Stimulated activated CD4-positive, alpha-beta T cell treated with anti-CD3 and anti-CD28 coated beads, Interleukin-2, amount 100 ng/mL, for 48 hours (primary cell): ENCODE measurements at places on chromosomes 1 and 21.
A peak's percentile ranks its signal among the peaks of the same experiment; 100 is the strongest.

DNA sequence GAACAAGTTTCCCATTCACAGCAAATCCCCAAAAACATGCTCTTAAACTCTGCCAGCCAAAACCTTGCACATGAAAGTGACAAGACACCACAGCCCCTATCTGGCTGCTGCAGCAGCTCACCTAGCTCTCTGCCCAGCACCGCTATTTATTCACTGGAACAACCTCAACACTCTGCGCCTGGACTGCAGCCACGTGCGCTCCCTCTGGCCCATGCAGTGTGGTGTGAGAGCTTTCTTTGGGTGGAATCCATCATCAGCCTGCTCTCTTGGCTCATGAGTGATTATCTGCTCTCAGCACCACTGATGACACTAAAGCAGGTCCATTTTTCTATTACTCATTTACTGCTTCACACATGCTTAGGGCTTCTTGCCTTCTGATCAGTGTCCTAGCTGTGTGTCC lies 11.4 kb downstream of the KCNJ6 start:
- DNase-seq, result no peak

DNA sequence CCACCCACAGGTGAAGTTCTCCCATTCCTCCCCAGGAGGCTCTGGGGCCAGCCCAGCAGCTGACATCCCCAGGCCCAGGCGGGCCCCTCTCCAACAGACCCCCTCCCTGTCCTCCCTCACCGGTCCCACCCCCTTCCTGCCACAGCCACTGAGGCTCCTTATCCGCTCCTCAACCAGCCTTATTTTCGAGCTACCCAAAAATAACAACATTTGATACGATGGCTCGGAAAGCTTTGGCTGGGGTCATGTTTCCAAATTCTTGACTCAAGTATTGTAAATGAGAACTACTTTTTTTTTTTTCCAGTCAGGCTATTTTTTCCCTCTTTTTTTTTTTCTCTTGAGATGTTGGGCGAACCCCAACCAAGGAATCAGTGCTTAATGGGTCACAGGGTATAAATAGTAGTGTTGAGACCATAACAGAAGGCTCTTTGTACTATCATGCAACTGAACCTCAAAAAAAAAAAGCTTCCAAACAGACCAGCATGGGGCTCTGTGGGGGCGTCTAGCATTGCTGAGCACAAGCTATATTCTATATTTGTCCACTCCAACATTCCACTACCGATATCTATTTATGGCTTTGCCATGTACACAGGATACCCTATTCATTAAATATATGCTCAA lies 27.2 kb downstream of the IRF2BP2 start:
- DNase-seq, result no peak

DNA sequence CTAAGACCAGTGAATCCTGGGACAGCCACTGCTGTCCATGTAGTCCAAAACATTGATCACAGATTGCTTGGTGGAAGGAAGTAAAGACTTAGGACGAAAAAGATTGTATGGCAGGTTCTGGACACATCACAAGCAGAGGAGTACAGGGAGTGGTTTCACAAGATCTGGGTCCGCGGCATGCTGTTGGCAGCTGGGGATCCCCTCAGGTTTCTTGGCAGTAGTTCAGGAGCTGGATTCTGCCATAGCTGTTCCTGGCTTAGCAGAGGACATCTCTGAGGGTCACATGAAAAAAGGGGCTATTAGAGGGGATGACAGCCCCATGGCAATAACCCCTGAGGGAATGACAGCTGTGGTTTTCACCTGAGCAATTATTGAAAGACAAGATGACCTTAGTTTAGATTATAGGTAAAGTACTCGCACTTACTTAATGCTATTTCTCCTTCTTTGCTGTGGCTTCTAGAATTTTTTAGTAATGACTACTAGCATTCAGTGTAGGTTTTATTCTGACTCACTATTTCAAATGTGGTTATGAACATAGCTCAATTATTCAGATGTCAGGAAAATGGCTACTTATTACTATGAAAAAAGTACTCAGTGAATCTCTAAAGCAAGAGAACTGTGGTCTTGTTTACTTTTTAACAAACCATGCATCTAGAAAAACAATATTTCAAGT lies 8.2 kb downstream of the KRTAP27-1 start:
- DNase-seq, result no peak

- no peak for DNase-seq
Observed at GRCh38 chr1:47380699-47381098, 35.4 kb upstream of the FOXE3 start.

DNA sequence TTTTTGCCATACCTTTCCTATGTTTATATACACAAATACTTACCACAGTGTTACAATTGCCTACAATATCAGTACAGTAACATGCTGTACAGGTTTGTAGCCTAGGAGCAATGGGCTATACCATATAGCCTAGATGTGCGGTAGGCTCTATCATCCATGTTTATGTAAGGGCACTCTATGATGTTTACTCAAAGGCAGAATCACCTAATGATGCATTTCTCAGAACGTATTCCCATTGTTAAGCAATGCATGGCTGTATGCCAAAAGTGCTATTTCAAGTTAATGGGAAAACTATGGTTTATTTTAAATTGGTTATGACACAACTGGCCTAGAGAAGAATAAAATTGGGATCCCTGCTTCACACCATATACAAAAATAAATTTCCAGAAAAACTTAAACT lies 36.9 kb upstream of the DISP1 start:
- DNase-seq, result no peak

- no peak for DNase-seq
Observed at GRCh38 chr1:47906009-47906432, 91.2 kb downstream of the TRABD2B start.

DNA sequence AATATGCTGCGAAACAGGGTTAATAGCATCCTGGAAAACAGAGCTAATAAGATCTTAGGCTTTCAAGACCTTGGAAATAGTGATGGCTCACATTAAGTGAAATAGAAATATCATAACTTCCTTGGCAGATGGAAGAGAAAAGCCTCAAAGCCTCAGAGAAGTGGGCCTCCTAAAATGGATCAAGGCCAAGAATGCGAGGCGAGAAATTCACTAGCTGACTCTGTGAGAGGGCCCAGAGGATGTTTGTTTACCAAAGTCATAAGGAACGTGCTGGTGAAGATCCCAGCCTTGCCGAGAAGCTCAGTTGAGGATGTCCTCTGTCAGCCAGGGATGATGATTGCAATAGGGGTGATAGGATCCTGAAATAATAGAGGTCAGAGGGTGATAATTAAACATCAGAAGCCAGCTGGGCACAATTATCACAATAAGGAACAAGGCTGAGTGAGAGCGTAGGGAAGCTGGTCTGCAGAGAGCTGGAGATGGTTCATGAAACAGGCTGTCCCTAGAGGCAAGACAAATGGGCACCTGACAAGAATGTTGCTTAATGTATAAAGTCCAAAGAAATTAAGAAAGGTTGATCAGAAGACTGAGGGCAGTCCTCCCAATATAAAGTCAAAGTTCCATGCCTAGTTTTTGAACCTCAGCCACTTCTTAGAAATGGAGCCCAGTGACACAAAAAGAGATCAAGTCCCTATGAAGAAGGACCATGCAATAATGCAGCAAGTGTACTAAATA lies 101.7 kb upstream of the COG2 start:
- DNase-seq, result no peak

- no peak for DNase-seq
Observed at GRCh38 chr21:43690346-43690745, 28.6 kb upstream of the PDXK start.

- DNase-seq, result peak; percentile 40
Observed at GRCh38 chr21:42609811-42610210, 43.6 kb upstream of the PDE9A start.

DNA sequence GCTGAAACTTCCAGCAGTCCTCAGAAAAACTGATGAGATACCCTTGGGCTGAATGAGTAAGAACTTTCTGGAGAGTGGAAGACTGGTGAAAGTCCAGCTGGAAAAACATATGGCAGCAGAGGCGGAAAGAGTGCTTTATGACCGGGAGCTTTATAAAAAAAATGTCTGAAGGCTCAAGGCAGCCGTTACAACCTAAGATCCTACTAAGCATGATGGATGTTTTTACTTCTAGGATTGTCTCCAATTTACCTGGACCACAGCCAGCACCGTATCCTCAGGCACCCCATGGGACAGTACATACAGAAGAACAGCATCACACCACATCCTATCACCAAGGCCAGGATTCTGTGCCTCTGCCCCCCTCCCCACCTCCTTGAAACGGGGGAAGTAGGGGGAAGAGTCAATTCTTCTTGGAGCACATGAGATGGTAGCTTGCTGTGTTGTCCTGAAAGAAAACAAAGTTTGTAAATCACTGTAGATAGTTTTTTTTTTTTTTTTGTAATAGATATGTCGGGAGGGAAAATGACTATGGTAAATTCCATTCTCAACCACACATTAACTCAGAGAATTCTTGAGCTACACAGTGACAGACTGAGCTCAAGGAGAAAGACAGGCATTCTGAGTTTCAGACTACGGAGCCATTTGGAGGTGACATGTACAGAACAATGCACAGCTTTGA lies 11.8 kb upstream of the IRF2BP2 start:
- DNase-seq, result no peak

DNA sequence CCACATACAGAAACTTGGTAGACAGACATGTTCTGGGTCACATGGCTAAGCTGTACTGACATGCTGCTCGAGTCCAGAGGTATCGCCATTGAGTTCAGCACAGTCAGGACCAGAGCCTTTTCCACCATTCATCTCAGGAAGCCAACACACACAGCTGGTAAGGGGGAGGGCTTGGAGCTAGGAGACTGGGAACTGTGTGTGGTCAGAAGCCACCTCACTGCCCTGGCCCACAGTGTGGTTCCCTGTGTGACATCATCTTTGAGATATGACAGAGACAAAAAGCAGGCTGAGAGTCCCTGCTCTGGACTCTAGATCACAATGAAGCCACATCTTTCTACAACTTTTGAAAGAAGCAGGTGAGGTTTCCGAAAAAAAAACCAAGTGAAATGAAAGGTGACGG lies 107.2 kb downstream of the SIM2 start:
- DNase-seq, result no peak

GRCh38 chr1:151584278-151584677 lies 27.6 kb upstream of the SNX27 start:
- no peak for DNase-seq

- DNase-seq, result no peak
Observed at GRCh38 chr1:67227196-67227595, 60.9 kb downstream of the IL23R start.

DNA sequence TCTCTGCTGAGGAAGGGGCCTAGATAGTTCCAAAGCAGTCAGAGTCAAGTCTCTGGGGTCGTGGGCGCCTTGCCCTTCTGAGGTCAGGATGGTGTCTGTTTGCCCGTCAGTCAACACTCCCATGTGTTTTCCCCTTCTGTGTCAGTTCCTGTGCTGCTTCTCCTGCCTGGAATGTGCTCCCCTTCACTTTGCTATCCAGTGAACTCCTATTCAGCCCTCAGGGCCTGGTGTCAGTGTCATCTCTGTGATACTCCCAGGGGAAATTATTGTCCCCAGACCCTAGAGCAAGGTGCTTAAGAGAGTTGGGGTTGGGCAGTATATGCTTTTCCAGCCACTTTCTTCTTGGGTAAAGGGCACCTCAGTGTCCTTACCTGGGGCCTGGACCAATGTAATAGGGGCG lies 45.8 kb upstream of the SYNC start:
- no peak for DNase-seq

DNA sequence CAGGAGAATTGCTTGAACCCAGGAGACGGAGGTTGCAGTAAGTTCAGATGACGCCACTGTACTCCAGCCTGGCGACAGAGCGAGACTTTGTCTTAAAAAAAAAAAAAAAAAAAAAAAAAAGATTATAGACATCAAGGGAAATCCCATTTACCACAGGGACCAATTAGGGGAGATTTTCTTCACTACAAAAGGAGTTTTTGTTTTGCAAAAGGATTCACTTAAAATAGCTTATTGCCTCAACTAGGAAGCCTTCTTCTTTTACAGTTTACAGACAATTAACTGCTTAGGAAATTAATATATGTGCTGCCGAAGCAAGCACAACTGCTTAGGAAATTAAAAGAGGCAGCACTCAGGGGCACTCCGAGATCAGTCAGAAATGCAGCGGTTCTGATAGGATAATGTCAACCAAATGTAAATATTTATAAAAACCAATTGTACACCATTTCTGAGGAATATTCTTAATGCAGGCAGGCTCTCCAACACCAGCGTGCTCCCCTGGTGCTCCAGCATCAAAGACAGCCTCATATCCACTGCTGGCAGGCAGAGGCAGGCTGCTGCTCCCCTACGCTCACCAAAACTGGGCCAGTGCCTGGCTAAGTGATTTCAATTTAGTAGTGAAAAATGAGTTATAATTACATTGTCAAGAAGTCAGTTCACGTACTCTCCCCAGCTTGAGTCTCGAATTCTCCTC lies 107.9 kb upstream of the RAB4A start:
- no peak for DNase-seq

GRCh38 chr1:186985889-186986491 lies 157.2 kb downstream of the PLA2G4A start:
- DNase-seq, result no peak

GRCh38 chr1:240474133-240474614 lies 137.8 kb downstream of the GREM2 start:
- no peak for DNase-seq

DNA sequence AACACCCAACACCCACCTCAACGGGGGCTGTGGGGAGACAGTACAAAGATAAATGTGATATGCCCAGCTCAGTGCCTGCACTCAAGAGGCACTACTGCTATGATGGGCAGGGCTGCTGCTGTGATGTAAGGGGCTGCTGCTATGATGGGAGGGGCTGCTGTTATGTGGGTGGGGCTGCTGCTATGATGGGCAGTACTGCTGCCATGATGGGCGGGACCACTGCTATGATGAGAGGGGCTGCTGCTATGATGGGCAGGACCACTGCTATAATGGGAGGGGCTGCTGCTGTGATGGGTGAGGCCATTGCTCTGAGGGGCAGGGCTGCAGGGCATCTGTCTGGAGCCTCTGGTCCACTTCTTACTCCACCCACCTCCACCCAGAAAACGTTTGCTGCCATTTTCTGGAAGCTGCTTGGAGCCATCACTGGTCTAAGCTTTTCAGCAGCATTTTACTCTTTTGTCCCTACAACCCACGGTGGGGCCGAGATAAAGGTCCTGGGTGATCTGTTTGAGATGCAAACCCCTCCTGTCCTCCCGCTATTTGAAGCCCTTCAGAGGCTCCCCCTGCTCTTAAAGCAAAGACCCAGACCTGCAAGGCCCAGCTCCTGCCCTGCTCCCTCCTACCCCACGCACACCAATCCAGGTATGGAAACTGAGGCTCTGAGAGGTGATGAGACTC lies 656.9 kb downstream of the PTPRU start:
- no peak for DNase-seq

DNA sequence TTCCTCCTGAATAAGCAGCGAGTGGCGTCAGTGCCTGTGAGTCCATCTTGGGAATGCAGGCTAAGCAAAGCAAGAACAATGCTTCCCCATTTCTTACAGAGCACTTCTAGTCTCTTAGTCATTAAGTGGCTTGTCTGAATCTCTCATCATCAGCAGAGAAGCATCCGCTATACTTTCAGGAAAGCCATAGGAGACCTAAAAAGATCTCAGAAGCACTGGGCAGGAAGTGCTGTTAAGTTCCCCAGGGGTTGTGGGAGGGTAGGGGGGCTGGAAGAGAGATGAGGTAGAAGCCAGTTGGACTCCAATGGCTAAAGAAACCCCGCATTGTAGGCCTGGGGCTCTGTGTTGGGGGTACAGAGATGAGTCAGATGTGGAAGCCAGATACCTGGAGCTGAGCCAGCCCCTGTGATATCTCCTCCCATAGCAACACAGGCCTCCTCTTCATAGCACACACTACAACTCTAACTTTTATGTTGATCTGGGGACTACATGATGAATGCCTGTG lies 44.9 kb downstream of the SYT6 start:
- DNase-seq, result no peak
